ENCODE measurements at places on chromosomes 6 and 20.

DNA sequence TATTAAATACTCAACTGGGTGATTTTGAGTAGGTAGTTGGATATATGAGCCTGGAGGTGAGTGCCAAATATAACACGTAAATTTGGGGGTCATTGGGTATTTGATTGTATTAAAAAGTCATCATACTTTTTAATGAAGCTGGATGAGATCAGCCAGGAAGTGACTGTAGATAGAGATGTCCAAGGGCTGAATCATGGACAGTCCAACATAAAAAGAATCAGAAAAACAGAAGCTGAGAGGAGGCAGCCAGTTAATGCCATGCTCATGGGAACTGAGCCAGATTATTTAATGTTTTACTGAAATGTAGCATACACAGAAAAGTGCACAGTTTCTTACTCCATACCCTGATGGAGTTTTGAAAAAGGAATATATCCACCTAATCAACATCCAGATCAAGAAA lies 435.5 kb upstream of the PLCB4 start:
- DNase-seq = no peak

DNA sequence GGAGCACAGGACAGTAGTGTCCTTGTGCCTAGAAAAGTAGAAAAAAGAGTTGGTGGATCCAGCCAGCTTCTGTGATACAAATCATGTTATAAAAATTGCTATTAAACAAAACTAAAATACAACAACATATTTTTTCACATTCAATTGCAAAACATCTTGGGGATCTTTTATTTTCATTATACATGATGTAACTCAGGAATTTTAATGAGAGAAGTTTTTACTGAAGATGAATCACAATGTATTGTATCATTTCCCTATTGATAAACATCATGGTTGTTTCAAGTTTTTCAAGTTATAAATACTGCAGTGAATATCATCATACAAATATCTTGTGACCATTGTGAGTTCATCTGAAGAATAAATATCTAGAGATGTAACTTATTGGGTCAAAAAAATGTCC lies 608.0 kb downstream of the PHF3 start:
- DNase-seq = no peak

DNA sequence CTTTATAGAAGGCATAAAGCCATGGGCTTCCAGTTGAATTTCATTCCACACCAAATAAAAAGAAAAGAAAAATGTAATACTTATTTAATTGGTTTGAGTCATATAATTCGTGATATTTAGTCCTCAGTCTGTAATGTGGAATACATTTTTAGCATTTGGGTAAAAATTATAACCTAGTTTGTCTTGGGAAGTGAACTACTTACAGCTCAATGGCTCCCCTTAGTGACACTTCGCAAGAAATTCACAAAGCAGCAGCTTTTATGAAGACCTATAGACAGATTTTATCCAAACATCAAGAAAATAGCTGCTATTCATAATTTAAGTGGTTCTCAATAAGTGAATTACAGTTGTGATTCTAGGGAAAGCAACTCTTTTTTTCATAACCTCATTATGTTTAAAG lies 72.1 kb downstream of the RSPO3 start:
- DNase-seq = no peak

GRCh38 chr20:64171211-64171610 lies 7.0 kb downstream of the MYT1 start:
- DNase-seq = no peak

DNA sequence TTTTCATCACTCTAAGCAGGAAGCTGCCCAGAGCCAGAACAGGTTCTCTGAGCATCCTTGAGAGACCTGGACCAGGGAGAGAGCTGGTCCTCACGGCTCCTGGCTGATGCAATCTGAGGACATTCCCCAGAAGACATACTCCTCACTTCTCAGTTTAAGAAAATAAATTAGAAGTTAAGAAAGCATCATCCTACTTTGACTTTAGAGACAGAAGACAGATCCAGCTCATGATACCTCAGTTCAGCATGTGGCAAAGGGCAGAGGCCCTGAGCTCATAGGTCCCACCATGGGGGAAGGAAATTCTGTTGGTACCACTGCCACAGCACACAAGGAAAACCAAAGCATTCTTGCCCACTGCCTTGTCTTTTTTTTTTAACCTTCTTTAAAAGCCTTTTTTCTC lies 378.1 kb upstream of the JARID2 start:
- no peak for DNase-seq

DNA sequence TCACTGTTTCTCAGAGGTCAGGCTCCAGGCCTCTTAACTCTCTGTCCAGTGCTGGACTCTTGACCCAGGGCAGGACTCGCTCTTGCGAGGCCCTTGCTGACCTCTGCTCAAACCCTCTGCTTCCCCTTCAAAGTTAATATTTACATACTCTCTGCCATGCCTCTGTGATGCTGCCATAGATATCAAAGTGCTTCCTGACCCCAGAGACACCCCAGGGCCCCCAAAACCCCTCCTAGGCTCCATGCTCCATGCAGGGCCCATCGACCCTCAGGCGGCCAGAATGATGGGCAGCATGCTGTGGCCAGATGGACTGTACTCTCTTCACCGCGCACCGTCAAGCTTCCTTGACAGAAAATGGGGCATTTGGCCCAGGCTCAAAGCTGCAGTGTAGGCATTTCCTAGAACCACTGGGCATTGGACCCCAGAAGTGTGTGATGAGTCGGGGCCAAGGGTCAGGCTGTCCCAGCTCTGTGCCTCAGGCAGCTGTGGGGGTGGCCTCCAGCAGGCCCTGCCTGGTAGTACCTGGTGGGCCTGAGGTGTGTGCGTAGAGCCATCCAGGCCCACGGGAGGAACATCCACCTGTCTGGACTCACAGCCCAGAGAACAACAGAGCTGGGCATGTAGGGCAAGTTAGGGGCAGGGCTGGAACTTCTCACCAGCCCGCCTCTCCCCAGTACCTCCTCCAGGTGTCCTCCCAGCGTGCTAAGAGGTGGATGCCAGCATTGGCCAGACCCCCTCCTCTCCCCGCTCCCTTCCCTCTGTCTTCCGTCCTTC lies 142.8 kb downstream of the VEGFA start:
- DNase-seq = no peak

DNA sequence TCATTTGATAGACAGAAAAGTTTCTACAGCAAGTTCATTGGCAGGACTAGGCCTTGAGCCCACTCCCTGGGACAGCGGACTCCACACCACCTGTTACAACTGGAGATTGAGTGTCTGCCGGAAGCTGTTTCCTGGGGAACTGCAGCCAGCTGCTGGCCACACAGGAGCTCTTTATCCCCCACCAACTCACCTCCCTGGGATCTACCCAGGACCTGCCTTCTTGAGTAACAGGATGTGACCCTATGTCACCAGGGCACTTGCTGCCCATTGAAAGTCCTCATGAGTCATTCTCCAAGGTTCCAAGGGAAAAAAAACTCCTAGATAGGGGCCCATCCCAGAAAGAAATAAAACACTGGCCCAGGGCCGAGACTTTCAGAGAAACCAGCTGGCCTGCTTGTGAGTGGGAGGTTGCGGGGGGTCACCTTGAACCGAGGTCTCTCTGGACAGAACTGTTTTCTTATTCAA lies 37.4 kb upstream of the SLC9A8 start:
- DNase-seq = no peak

GRCh38 chr6:15946701-15947385 lies 182.0 kb upstream of the MYLIP start:
- no peak for DNase-seq

- no peak for DNase-seq
Measured at GRCh38 chr6:41306187-41306854, 19.8 kb upstream of the TREM1 start.

DNA sequence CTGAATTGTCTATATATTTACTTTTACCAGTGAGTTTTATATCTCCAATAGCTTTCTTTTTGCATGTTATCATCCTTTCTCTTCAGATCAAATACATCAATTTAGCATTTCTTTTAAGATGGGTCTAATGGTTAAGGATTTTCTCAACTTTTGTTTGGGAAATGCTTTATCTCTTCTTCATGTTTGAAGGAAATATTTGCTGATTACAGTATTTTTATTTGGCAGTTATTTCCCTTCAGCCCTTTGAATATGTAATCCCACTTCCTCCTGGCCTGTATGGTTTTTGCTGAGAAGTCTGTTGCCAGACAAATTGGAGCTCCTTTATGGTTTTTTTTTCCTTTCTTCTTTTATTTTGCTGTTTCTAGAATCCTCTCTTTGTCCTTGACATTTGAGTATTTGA lies 6.7 kb upstream of the CST9L start:
- no peak for DNase-seq

DNA sequence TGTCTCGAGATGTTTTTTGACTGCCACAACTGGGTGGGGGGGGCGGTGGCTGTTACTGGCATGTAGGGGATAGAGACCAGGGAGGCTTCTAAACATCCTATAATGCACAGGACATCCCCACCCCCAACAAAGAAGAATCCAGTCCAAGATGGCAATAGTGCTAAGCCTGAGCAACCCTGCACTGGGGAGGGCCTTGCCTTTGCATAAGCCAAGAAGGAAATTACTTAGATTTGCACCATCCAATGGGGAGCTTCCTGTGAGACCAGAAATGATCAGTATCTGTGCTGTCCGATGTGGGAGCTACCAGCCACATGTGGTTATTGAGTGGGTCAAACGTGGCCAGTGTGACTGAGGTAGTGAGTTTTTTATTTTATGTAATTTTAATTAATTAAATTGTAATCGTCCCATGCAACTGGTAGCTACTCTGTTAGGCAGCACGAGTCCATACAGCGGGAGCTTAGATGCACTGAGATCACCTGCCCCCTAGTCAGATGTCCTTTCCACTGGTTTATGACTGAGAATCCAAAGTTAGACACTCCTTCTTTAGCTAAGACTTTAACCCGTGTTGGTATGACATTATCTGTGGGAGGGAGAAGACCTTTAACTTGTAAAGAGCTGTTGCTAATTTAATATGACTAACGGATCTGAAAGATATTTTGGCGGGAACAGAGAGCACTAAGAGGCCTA lies 97.4 kb upstream of the NEDD9 start:
- no peak for DNase-seq

DNA sequence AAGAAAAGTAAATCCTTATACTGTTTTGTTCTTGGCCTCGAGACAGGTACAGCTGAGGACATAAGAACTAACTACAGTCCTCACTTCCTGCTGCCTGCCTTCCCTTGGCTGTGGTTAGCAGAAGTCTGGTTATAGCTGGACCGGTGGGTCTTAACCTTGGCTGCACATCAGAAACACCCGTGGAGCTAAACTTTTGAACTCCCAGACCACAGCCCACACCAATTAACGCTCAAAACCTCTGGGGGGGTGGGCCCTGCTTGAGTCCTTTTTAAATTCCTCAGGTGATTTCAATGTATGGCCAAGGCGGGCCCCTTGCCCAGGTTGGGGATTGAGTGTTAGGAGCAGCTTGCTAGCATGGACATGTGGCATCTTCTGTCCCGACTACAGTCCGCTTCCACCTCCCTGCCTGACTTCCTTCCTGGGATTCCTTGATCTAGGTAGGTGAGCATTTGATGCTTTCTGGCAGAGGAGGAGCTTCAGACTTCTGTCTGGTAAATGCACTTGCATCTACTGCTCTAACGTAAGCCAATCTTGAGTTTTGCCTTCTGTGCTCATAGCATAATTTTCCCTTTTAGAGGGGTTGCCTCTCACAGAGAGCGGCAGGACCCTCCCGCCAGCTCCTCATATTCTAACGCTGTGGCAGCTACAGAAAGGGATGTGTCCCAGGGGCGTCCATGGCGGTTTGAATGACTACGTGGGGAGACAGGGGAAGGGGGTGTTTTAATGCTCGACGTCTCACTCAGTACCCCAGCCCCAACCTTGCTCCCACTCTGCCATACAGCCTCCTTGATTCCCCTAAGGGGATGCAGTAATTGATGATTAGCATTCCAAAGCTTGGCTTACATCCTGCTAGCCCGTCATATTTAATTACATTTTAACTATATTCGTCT lies 390.1 kb downstream of the ZFAND3 start:
- DNase-seq = no peak

- no peak for DNase-seq
Measured at GRCh38 chr6:146027586-146028251, 1.1 kb upstream of the GRM1 start.

- DNase-seq = no peak
Measured at GRCh38 chr6:122412001-122412400, 12.5 kb downstream of the HSF2 start.

GRCh38 chr6:42974919-42975505 lies 4.0 kb downstream of the PEX6 start:
- no peak for DNase-seq

GRCh38 chr6:68632734-68633133 lies 2.3 kb upstream of the ADGRB3 start:
- no peak for DNase-seq

DNA sequence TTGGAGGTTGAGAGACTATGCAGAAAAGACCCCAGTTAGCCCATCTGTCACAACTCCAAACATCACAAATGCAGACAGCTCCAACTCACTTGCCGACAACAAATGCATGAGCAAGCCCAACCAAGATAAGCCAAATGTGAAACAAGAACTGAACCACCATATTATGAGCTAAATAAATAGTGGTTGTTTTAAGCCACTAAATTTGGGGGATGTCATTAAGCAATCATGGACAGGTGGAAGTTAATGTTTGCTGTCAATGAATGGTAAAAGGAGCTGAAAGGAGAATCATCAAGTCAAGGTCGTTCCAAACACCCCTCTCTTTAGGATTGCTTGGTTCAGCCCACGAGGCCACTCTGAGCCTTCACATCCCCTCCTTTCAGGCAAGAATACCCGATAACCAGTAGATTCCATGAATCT lies 71.2 kb upstream of the PLCB4 start:
- DNase-seq = no peak

DNA sequence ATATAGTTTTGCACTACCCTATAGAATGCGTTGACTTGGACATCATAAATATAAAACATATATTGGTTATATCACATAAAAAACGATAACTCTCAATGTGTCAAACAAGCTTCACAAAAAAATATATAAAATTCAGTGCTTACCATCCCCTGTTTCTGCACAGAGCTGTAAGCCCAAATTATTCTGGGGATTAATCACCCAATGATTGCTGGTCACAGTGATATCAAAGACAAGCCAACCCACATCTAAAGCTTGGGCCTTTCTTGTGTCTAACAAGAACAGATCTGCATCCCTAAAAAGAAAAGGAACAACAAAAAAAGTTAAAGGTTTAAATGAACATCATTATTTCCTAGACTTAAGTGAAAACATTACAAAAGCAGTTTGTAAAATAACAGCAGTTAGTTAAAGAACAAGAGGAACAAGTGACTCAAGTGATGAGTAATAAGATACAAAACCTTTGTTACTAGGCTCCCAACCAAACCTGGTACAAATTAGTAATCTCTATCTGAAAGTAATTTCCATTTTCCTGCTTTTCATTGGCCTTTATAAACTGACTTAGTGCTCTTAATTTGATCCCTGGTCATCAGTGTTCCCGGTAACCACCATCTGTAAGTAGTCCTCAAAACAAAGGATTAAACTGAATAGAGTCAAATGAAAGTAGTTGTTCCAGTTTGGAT lies 81.1 kb downstream of the BMP5 start:
- DNase-seq = no peak

All from activated CD8-positive, alpha-beta memory T cell treated with anti-CD3 and anti-CD28 coated beads for 24 hours (primary cell).